Ascending aorta (tissue), 2 donors: ENCODE measurements at places on chromosomes 5 and 9. TPM values are rescaled to one million over a fixed set of nuclear protein-coding genes. Genes with fewer than 3 reads are reported as not detected.

The CCDC152 gene
- total RNA-seq, result not detected

- no peak for DNase-seq
These were observed 394.9 kb upstream of the GRAMD2B start for GRCh38 chr5:126028336-126028735.

- no peak for DNase-seq
These were observed 672.1 kb upstream of the RIOK2 start for GRCh38 chr5:97854871-97855762.

DNA sequence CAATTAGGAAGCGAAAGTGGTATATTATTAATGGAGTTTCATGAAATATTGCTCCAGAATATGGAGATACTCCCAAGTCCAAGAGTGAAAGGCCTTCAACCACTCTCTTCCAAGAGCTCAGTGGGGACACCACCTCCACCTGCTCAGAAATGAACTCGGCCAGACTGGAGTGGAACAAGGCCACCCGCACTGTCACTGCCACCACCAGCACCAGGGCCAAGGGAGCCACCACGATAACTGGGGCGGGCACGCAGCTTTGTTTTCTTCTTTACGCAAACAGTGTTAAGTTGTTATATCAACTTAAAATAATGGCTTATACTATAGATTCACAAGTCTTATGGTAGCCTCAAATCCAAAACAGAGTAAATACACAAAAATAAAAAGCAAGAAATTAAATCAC is 204.1 kb downstream of the TRPM3 start:
- no peak for DNase-seq
